ENCODE measurements at places on chromosomes 1 and 21.

GRCh38 chr1:39685071-39685470 lies 6.2 kb downstream of the HPCAL4 start:
- no peak for DNase-seq

DNA sequence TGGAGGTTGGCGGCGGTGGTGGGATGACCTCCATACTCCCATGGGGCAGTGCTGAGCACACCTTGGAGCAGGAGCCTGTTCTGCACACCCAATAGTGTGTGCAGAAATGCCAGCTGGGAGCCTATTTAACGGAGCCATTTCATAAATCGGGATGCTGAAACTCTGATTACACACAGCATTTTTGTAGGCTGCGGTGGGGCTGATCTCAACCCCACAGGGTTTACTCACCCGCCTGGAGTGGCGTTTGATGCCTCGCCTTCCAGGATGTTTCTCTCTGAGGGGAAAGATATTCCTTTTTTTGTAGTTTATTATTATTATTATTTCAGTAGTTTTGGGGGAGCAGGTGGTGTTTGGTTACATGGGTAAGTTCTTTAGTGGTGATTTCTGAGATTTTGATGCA lies 82.6 kb upstream of the WDR26 start:
- no peak for DNase-seq

DNA sequence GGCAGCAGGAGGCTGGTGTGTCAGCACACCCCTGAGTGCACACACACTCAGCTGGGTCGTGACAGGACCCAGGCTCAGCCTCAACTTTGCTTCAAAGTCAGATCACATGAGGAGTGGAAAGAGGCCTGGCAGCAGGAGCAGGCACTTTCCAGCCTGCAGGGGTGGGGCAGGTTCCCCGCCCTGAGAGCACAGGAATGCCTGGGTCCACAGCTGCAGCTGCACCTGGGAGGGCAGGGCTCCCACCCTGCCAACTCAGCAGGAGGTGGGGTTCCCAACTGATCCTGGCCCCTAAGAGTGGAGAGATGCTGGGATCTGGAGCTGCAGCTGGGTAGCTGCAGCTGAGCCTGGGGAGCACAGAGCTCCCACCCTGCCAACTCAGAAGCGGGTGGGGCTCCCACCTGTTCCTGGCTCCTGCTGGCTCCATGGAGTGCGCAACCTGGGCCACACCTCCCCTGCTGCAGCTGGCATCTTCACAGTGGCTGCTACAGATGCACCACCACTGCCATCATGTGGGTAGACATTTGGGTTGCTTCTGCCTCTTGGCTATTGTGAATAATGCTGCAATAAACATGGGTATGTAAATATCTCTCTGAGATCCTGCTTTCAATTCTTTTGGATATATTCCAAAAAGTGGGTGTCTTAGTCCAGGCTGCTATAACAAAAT lies 415.4 kb downstream of the TTLL7 start:
- peak; percentile 21 for DNase-seq

DNA sequence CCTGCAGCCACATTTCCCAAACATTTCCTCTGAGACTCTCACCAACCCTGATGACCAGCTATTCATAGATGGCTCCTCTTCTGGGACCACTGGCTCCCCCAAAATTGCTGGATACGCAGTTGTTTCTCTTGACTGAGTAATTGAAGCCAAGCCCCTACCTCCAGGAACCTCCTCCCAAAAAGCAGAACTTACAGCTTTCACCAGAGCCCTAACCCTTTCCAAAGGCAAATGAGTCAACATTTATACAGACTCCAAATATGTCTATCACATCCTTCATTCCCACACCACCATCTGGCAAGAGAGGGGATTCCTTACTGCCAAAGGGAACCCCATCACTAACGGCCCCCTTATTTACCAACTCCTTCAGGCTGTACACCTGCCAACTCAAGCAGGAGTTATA lies 20.3 kb upstream of the CA6 start:
- DNase-seq = no peak

- no peak for DNase-seq
These were observed 55.2 kb downstream of the IRF2BP2 start for GRCh38 chr1:234554698-234555311.

- DNase-seq = no peak
These were observed 74.3 kb upstream of the ADAR start for GRCh38 chr1:154682254-154682653.

- no peak for DNase-seq
These were observed 11.9 kb downstream of the MEF2D start for GRCh38 chr1:156488566-156489165.

GRCh38 chr21:17979763-17980162 lies 160.6 kb upstream of the C21orf91 start:
- DNase-seq = no peak

- no peak for DNase-seq
These were observed 9.9 kb upstream of the MAPKAPK2 start for GRCh38 chr1:206674745-206675175.

DNA sequence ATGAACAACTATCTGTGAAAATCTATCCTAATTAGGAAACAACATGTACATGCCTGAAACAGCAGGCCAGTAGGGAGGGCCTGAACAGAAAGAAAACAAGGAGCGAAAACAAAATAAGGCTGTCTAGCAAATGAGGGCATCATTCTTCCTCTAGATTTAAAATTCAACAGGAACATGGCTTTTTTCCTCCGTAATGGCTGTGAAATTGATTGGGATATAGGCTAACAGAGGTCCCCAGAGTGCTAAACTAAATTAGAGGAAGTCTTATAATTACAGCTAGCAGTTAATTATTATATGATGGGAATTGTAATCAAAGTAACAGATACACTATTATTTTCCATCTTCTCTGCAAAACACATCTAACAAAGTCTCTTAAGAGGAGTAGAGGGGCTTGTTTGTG lies 51.7 kb upstream of the TIAM1 start:
- DNase-seq = no peak

DNA sequence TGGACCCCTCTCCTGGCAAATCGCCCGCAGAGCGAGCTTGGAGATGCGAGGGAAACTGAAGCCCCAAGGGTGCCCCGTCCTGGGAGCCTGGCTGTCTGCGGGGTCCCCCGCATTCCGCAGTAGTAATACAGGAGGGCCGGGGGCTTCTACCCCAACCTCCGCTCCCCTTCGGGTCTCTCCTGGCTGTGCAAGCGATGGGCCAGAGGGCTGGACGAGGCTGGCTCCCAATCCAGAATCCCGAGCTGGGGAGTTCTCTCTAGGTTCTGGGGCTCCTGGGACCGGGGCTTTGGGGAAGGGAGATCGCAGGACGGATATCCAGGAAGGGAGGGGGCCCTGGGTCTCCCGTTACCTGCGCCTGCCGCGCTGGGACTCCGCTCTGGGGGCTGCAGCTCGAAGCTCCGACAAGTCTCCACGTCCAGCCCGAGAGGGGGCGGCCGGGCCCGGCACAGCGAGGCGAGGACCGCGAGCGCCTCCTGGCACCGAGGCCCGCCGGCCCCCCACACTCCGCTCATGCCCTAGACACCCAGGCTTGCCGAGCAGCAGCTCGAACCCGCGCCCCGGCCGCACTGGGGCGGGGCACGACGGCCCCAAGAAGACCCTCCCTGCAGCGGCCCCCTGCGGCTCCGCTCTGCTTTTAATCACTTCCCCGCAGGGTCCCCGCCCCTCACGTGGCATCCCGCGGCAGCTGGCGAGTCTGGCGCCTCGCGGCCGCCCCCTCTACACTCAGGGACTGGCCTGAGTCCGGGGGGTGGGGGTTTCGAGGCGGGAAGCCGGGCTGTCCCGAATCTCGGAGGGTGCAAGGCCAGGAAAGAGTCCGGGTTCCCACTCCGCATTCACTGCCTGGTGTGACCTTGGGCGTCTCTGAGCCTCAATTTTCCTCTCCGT lies at the start of gene SYT6:
Gene SYT6 (minus strand): TSS at position 609 of the 885 bp plus-strand sequence. CDS start 97 bp downstream, at position 512.
- DNase-seq = peak; percentile 29

Measured in activated T-cell treated with anti-CD3 and anti-CD28 coated beads, Interleukin-2, amount 50 U/mL, for 1 hour (primary cell).